ENCODE measurements at places on chromosomes 1 and 21.

DNA sequence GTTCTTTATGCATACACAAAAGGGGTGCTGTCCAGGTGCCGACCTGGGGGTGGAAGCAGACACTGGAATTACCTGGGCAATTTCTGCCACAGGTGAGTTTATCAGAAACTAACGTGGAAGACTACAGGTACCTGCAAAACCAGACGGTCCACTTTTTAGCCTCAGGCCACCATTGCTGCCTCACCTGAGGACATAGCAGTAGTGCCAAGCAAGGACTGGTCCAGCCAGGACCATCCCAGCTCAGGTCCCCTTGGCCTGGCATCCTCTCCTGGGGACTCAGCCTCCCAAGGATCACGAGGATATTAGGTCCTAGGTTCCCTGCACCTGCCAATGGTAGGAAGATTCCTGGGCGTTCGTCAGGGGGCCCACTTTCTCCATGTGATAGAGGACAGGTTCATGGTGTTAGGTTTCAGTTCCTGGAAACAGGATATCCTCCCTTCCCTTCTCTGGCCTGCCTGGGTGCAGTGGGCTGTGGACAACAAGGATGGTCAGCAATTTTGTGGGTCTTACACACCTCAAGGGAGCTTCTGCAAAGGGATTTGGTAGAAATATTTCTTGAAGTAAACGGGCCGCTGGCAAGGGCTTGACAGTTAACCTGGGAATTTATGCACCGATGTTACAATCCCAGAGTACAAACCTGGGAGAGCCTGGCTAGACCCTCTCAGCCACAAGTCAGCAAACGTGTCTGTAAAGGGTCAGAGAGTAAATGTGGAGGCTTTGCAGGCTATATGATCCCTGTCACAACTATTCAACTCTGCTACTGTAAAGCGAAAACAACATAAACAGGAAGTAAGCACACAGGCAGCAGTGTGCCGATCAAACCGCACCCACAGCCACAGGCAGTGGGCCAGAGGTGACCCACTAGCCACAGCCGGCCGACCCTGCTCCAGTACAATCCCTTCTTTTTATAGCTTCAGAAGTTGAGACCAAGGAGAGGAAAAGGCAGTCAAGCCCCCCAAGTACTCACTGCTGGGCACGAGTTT, 71.4 kb upstream of the RAB4A start:
- no peak for DNase-seq

- DNase-seq, result no peak
Observed at GRCh38 chr1:230005040-230005439, 62.0 kb upstream of the GALNT2 start.

- no peak for DNase-seq
Observed at GRCh38 chr1:59079434-59080140, 217.3 kb upstream of the FGGY start.

DNA sequence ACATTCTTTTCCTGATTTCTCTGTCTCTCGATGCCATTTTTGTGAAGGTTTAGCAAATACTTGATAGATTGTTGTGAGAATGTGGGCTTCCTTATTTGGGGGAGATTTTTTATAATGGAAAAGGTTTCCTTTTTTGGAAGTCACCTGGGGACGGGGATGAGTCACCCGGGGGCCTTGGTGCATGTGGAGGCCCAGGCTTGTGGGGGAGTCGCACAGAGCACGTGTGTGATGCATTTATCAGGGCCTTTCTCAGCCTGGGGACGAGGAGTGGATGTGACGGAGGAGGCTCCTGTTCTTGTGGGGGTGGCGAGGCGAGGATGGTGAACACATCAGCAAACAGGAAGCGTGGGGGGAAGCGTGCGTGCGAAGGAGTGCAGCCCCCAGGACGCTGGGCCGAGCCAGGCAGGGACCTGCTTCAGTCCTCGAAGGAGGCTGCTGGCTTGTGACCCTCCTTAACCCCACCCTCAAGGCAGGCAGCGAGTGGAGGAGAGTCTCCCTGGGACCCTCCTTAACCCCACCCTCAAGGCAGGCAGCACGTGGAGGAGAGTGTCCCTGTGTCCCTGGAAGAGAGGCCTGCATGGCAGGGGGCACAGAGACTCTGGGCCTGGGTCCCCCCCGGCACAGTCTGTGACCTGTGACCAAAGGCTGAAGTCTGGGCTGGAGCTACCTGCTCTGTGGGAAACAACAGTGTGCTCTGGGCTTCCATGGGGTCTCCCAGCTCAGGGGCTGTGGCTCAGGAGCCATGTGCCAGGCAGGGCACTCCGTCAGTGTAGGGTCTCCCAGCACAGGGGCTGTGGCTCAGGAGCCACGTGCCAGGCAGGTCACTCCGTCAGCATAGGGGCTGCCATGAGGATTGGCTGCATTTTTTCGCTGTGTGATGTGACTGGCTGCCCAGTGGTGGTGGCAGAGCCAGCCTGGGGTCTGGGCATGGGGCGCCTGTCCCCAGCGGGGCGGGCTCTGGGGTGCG, 57.2 kb downstream of the AGPAT3 start:
- no peak for DNase-seq

DNA sequence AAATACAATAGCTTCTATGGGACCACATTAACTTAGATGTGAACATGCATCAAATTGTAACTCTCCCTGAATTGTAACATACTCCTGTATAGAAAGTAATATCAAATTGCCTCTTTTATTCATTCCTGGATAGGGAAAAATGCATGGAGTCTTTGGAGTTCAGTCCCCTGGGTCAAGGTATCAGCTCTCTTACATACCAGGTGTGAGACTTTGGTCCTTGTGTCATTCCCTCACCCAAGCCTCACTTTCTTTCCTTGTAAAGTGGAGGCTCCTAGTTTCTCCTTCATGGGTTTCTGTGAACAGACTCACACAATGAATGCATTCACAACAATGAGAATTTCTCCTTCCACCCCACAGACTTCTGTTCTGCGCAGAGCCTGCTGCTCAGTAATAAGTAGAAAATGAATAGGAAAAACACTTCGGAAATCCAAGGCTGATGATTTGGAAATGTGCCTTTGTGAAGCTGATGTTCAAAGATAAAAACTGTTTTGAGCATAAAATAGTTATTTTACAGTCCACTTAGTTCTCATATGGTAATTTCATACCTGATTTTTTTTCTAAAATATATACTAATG, 185.3 kb downstream of the AK5 start:
- DNase-seq, result no peak

GRCh38 chr1:9721606-9722377, 70.3 kb downstream of the PIK3CD start:
- DNase-seq, result no peak

DNA sequence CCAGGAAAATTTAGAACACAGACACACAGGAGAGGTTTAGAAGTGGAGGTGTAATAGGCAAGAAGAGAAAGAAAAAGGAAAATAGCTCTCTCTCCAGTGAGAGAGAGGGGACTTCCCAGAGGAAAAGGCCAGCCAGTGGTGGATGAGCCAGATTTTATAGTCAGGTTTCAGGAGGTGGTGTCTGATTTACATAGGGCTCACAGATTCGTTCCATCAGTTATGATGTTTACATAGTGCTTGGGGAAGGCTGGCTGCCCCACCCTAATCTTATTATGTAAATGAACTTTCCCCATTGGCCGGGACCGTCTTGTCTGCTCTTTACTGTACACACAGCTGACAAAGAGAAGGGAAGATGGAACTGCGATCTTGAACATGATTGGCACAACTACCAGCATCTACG, 797.3 kb downstream of the PLA2G4A start:
- no peak for DNase-seq

- peak; percentile 38 for DNase-seq
Observed at GRCh38 chr1:160410406-160411005, 10.1 kb downstream of the VANGL2 start.

- no peak for DNase-seq
Observed at GRCh38 chr1:200384818-200385390, 24.9 kb downstream of the ZNF281 start.
